NCI-H1092 (cell line): ENCODE measurements at places on chromosomes 7 and 10.

GRCh38 chr7:88867158-88867557 lies 71.6 kb upstream of the TEX47 start:
- no peak for DNase-seq

DNA sequence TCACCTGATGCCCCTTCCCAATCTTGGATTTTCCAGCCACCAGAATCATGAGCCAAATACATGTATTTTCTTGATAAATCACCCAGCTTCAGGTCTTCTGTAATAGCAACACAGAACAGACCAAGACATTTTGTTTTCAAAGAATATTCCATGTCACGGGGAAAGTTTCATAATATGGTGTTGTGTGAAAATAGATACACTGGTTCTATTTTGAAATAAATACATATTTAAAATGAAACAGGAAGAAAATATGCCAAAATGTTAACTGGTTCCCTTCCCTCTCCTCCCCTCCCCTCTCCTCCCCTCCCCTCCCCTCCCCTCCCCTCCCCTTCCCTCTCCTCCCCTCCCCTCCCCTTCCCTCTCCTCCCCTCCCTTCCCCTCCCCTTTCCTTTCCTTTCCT lies 30.3 kb upstream of the CAMK1D start:
- no peak for DNase-seq

DNA sequence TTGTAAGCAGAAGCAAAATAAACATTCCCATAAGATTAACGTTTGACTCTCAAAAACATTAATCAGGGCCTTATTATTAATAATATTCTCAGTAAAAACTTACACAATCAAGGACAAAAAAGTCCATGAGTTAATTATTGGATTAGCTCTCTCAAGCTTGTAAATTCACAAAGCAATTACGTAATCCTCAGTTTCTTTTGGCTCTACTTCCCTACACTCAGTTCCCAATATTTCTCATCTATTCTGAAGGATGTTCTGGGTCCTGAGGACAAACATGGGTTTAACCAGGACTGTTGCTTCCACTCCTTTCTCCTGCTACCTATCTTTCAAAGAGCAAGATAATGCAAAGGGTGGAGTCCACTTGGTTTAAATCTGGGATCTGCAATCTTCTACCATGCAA lies 15.1 kb downstream of the FBXL13 start:
- DNase-seq, result no peak

- DNase-seq, result no peak
These were observed 13.1 kb upstream of the SHH start for GRCh38 chr7:155825336-155825735.

DNA sequence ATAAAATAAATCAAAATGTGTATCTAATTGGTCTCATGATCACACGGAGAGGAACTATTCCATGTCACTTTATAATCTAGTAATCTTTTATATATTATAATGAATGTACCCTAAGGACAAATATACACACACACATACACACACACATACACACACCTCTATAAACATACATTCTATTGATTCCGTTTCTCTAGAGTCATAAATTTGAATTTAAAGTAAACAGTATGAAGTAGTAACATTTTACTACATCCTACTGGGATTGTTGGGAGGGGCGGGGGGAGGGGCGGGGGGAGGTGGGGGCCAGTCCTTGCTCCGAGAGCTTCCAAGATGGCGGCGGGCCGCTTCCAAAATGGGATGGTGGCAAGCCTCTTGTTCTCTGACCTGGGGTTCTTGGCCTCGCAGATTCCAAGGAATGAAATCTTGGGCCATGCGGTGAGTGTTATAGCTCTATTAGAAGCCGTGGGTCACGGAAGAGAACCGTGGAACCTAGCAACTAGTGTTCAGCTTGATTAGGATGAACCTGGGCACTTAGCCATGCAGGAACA lies 143.2 kb downstream of the REEP3 start:
- no peak for DNase-seq

GRCh38 chr7:155791214-155791737 lies 21.0 kb downstream of the SHH start:
- DNase-seq, result no peak

DNA sequence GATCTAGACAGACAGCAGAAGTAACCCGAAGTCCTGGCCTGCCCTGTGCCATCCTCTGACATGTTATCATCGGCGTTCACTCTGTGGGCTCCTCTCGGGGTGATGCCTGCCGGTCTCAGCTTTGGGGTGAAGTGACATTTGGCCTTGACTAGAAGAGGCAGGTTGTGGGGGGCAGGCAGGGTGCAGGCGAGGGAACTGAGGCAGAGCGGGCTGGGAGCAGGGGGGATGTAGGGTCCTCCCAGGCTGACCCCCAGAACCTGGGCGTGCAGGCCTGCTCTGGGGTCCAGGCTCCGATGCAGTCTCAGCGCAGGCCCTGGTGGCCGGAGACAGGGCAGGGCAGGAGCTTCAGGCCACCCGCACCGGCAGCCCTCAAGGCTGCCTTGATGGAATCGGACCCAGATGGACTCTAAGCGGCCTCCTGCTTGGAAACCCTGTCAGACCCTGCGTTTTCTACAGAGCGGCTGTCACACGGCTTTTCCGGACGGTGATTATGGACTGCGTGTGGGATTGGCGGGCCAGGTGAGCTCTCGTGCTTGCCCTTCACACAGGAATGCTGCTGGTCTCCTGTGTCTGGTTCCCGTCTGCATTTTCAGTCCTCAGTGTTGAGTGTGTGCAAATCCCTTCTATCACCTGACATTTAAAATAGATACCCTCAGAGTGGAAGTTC lies 842 bp upstream of the JAKMIP3 start:
- DNase-seq, result no peak

- no peak for DNase-seq
These were observed 49.8 kb downstream of the LHPP start for GRCh38 chr10:124511205-124512039.

DNA sequence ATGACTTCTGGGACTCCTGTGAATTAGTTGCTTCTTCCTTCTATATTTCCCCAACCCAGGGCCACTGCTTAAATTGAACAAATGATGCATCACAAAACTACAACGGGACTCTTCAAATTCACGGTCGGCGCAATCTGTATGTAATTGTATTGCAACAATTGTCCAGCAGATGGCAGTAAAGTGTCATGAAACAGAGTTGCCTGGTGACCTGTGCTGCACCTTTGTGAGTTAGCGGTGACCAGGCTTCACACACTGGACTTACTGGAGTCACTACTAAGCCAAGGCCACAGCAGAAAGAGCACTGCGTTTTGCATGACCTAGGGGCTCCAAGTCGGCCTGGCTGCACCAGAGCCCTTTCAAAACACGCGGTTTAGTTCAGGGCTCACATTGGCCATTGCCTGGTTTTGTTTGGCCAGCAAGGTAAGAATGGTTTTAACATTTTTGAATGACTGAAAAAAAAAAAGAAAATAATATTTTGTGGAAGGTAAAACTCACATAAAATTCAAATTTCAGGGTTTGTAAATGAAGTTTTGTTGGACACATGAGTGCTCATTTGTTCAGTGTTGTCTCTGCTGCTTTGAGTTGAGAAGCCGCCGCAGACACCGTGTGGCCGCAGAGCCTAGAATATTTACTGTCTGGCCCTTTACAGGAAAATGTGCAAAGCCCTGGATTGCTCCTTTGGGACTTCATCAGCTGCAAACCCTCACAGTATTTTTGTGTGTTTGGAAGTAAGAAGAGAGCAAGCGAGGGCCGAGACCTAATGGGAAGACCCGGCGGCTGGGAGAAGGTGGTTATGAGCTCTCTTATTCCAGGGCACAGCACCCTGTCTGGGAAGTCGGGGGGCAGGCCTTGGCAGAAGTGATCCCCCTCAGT lies 23.2 kb upstream of the ZNF32 start:
- peak; percentile 2 for DNase-seq

DNA sequence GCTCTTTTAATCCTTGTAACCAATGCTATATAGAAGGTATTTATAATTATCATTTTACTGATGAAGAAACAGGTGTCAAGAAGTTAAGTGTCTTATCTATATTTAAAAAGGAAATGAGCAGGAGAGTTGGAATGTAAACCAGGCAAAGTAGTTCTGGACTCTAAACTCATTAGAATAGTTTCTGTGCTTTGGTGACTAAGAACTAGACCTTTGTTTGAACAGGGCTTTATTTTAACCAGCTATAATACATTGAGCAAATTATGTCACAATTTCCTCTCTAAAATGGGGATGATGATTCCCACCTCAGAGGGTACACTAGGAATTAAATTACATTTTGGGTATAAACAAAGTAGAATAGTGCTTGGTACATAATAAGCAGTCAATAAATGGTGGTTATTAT lies 236.0 kb downstream of the MAGI2 start:
- no peak for DNase-seq

- no peak for DNase-seq
These were observed 719 bp downstream of the ZNF33B start for GRCh38 chr10:42637648-42638054.

DNA sequence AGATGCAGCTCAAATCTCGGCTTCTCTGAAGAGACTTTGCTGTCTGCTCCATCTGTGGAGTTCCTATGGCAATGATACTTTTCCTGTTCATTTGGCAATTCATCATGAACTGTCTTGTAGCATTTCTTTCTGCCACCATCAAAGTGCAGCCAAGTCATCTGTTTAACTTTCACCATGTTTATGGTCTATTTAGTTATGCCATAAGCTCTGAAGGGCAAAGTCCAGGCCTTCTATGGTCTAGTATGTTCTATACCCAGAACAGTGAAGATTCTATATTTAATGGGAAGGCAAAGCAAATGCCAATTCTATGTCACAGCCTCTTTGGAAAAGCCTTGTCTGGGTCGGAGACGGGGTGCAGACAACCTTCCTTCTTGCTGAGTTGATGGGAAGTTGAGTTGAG lies 472.6 kb downstream of the PLXNA4 start:
- no peak for DNase-seq

- no peak for DNase-seq
These were observed 86.1 kb downstream of the CUX1 start for GRCh38 chr7:101903515-101903868.

- DNase-seq, result no peak
These were observed 25.2 kb downstream of the IQCE start for GRCh38 chr7:2583798-2584580.

DNA sequence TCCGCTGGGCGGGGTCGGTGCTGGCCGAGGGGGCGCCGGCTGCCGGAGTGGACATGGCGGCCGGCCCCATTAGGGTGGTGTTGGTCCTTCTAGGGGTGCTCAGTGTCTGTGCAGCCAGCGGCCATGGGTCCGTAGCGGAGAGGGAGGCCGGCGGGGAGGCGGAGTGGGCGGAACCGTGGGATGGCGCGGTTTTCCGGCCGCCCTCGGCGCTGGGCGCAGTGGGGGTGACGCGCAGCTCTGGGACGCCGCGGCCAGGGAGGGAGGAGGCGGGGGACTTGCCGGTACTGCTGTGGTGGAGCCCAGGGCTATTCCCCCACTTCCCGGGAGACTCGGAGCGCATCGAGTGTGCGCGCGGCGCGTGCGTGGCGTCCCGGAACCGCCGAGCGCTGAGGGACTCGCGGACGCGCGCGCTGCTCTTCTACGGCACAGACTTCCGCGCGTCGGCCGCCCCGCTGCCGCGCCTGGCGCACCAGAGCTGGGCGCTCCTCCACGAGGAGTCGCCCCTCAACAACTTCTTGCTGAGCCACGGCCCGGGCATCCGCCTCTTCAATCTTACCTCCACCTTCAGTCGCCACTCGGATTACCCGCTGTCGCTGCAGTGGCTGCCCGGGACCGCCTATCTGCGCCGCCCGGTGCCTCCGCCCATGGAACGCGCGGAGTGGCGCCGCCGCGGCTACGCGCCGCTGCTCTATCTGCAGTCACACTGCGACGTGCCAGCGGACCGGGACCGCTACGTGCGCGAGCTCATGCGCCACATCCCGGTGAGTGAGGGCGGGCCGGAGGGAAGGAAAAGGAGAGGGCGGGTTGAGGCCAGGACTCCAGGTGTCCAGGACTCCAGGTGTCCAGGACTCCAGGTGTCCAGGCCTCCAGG lies 9.3 kb upstream of the CHCHD1 start:
- peak; percentile 26 for DNase-seq

GRCh38 chr10:18469125-18469524 lies 182.3 kb downstream of the NSUN6 start:
- no peak for DNase-seq

- no peak for DNase-seq
These were observed 40.7 kb upstream of the KMT2C start for GRCh38 chr7:152476551-152476950.

DNA sequence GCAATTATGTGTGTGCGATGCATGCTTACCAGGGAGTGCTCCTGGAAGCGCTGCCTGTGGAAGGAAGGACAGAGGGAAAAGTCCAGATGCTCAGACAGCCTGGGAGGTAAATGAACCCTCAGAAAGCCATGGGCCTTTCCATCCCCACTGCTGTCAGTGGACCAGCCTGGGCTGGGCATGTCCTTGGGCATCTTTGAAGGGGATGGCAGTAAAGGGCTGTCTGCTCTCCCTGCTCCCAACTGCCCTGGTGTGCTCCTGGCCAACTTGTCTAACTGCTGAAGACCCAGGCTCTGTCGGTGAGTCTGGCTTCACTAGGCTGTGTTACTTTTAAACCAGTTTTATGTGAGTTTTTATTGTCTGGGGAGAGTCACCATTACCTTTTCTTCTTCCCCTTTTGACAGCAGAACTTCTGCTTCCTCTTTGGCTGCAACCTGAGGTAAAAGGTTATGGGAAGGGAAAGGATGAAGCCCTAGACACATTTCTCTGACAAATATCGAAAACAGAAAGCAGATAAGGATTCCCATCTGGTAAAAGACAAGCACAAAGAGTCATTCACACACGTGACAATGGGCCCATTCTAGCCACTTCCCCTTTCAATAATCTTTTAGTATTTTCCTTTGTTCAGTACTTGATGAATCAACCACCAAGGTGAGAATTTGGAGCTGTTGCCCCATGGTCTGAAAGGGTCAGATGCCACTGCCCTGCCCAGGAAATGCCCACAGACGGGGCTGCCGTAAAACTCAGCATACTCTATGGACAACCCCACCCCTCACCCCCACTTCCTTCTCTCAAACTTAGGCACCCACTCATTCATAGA lies 27.6 kb upstream of the PIK3AP1 start:
- DNase-seq, result no peak

GRCh38 chr10:50231515-50232260 lies 19.6 kb downstream of the ASAH2 start:
- no peak for DNase-seq

DNA sequence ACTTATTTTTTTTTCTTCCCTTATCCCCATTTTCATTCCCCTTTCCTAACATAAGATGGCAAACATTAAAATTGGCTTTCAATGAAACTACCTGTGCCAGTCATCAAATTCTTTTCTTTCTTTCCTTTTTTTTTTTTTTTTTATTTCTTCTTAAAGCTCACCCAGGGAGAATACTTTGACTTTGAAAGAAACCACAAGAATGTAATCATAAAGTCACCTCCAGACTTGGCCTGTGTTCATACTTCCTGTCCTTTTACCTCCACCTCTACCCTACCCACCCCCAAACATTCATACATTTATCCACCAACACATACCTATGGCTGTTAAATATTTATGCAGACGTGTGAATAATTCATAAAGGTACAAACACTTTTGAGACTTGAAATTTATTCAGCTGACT lies 254.6 kb downstream of the SLC25A13 start:
- DNase-seq, result no peak

DNA sequence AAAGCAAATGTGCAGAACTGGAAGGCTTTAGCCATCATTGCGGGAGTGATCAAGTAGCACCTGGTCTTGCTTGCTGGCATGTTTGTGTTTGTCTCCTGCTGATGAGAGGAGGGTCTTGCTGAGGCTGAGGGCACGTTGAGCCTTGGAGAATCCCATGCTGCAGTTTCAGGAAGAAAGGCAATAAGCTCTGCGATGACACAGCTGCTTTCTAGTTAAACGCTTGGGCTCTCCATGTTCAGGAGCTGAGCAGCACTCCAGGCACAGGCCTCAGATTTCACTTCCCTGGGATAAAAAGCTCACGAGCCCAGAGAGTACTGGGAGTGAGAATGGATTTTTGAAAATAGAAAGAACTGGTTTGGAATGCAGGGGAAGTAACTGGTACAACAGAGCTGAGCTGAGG lies 100.8 kb downstream of the LRRC18 start:
- no peak for DNase-seq

- DNase-seq, result no peak
These were observed 544.3 kb upstream of the MGMT start for GRCh38 chr10:128922619-128923196.
